Tongue (tissue), 3 donors: ENCODE measurements at places on chromosomes 2 and 18. TPM values are rescaled to one million over a fixed set of nuclear protein-coding genes. Genes with fewer than 3 reads are reported as not detected.

GRCh38 chr2:157501026-157501425 is 57.1 kb upstream of the CYTIP start:
- no peak for DNase-seq

UGT1A8 gene
- total RNA-seq, result 0.31 TPM

DNA sequence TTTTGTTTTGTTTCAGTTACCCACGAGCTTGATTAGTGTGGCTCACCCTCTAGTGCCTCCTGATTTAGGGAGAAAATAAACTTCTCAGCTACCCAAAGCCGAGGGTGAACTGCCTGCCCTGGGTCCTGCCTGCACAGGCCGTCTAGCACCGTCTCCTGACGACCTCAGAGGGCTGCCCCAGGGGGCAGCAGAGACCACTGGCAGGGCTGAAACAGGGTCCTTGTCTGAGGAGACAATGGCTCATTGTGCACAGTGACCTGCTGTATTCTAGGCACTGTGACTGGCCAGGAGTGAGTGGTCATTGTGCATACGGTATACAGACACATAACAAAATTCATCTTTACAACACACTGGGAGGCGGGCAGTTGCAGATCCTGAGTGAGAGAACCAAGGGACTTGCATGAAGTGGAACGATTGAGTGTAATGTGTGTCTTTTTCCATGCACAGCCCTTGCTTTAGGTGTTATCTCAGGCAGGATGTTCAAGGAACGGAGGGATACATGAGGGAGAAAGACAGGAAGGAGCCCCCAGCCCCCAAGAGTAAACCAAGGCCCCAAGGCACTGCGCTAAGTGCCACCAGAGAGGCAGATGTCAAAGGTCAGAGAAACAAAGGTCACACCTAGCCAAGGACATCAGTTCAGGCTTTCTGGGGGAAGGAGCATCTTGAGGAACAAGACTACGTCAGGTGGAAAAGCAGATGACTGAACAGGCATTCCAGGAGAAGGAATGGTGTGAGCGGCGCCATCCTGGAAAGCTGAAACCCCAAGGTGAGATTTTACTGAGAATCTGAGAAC is 421.3 kb downstream of the LPIN1 start:
- peak; percentile 34 for DNase-seq

ORC4 gene
- total RNA-seq, result 91.0 TPM

DNAH7 gene
- 0.31 TPM for total RNA-seq
